ENCODE measurements at places on chromosomes 5 and 9.

GRCh38 chr9:74696520-74696919, 191.2 kb downstream of the TRPM6 start:
- H3K27me3 ChIP-seq = no peaks in the 10 kb centered on the region
- H3K4me3 ChIP-seq = no peak overlapping the region
- H3K4me1 ChIP-seq = no peaks in the 10 kb centered on the region
- no peaks in the 10 kb centered on the region for H3K36me3 ChIP-seq
- DNase-seq = no peak

DNA sequence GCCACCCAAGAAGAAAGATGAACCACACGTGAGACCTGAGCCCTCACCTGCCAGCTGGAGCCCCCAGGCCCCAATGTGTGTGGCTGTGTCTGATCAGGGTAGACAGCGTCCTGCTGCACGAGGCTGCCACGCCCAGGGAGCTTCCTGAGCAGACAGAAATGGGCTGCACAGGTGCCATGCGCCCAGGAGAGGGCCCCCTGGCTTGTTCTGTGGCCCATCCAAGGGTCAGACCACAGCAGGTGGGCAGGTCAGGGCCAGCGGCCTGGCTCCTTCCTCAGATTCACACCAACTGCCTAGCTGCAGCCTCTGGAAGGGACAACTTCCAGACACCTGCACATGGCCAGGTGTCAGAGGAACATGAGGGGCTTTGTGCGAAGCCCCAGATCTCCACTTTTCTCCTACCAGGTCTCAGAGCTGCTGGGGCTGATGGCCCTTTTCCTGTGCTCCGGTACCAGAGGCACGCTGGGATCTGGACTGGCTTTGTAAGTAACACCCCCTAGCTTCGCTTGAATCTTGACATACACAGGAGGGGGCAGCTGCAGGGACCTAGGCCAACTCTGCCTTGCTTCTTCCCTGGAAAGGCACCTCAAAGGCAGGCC, 10.8 kb downstream of the SARDH start:
- H3K4me1 ChIP-seq = no peaks in the 10 kb centered on the region
- DNase-seq = no peak
- no peak overlapping the region for H3K4me3 ChIP-seq
- peaks cover 18% of the 10 kb centered on the region for H3K27me3 ChIP-seq
- H3K36me3 ChIP-seq = no peaks in the 10 kb centered on the region

DNA sequence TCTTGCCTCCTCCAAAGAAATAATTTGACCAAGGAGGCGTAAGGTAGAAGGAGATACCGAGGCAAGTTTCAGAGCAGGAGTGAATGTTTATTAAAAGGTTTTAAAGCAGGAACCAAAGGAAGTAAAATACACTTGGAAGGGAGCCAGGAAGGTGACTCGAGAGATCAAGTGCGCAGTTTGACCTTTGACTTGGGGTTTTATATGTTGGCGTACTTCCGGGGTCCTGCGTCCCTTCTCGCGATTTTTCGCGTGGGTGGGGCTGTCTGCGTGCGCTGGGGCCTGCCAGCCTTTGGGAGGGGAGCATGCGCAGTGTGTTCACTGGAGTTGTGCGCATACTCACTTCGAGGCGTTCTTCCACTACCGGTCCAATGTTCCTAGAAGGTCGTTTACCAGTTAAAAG, 166.0 kb upstream of the IRX2 start:
- no peaks in the 10 kb centered on the region for H3K27me3 ChIP-seq
- no peaks in the 10 kb centered on the region for H3K4me1 ChIP-seq
- H3K27ac ChIP-seq = no peak overlapping the region
- H3K4me3 ChIP-seq = no peak overlapping the region
- peaks cover 9% of the 10 kb centered on the region for H3K36me3 ChIP-seq

DNA sequence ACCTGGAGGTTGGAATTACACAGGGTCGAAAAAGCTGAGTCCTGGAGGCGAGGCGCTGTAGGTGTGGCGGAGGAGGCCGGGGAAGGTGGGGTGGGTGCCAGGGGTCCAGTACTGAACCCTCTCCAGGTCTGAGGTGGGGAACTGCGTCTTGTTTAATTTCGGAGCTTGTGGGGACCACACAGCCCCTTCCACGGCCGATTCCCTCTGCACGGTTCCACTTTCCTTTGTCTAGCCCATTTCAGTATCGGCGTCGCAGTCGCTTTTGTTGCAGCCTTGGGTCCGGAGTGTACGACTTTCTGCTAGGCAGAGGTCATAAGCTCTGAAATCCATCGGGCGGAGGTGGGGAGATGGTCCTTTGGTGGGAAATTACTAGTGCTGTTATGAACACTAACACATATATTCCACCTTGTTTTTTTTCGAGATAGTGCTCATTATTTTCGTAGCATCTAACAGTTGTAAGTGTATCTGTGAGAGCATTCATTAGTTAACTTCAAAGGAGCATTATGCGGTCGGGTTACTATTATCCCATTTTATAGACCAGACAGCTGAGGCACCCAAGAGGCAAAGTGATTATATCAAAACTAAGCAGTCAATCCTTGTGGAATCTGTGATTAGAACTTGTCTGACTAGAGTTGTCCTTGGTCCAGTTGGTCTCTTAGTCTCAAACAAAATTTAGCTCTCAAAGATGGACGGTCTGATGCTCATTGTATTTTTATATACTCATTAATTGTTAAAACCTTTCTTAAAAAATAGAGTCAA, 737 bp downstream of the RNF180 start:
- H3K36me3 ChIP-seq = peaks cover 4% of the 10 kb centered on the region
- no peaks in the 10 kb centered on the region for H3K4me1 ChIP-seq
- H3K27me3 ChIP-seq = peaks cover 1% of the 10 kb centered on the region

GRCh38 chr5:106393276-106393675, 1277.5 kb downstream of the EFNA5 start:
- H3K27me3 ChIP-seq = no peaks in the 10 kb centered on the region
- no peaks in the 10 kb centered on the region for H3K4me1 ChIP-seq
- no peak overlapping the region for H3K4me3 ChIP-seq
- no peak overlapping the region for H3K27ac ChIP-seq

GRCh38 chr9:1707291-1707690, 307.9 kb upstream of the SMARCA2 start:
- no peak for DNase-seq
- no peak overlapping the region for H3K4me3 ChIP-seq
- no peaks in the 10 kb centered on the region for H3K36me3 ChIP-seq
- H3K4me1 ChIP-seq = no peaks in the 10 kb centered on the region
- H3K27me3 ChIP-seq = no peaks in the 10 kb centered on the region

- H3K27me3 ChIP-seq = peaks cover 3% of the 10 kb centered on the region
- H3K4me3 ChIP-seq = no peak overlapping the region
- H3K36me3 ChIP-seq = no peaks in the 10 kb centered on the region
- no peak for DNase-seq
- no peak overlapping the region for H3K27ac ChIP-seq
Observed at GRCh38 chr5:97452646-97453045, 269.6 kb upstream of the RIOK2 start.

- no peak overlapping the region for H3K27ac ChIP-seq
- peaks cover 9% of the 10 kb centered on the region for H3K27me3 ChIP-seq
- peaks cover 9% of the 10 kb centered on the region for H3K4me1 ChIP-seq
Observed at GRCh38 chr9:86940774-86941173, 6.5 kb downstream of the GAS1 start.

- no peaks in the 10 kb centered on the region for H3K27me3 ChIP-seq
- no peak overlapping the region for H3K27ac ChIP-seq
- H3K4me1 ChIP-seq = no peaks in the 10 kb centered on the region
- no peaks in the 10 kb centered on the region for H3K36me3 ChIP-seq
Observed at GRCh38 chr5:44568519-44568918, 179.3 kb upstream of the FGF10 start.

DNA sequence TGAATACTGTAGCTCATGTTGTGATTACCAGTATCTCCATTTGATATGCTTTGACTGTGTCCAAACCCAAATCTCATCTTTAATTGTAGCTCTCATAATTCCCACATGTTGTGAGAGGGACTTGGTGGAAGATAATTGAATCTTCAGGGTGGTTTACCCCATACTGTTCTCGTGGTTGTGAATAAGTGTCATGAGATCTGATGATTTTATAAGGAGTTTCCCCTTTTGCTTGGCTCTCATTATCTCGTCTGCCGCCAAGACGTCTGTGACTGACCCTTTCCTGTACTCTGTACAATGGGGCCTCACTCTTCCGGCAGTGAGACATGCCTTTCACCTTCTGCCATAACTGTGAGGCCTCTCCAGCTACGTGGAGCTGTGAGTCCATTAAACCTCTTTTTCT, 59.3 kb downstream of the TRIO start:
- no peak for DNase-seq
- peaks cover 95% of the 10 kb centered on the region for H3K4me1 ChIP-seq
- peaks cover 52% of the 10 kb centered on the region for H3K36me3 ChIP-seq
- H3K27ac ChIP-seq = peak overlapping the region; percentile 92

- H3K4me3 ChIP-seq = no peak overlapping the region
- H3K27me3 ChIP-seq = peaks cover 67% of the 10 kb centered on the region
- no peak for DNase-seq
- H3K4me1 ChIP-seq = no peaks in the 10 kb centered on the region
Observed at GRCh38 chr9:131824155-131824594, 84.3 kb upstream of the RAPGEF1 start.

DNA sequence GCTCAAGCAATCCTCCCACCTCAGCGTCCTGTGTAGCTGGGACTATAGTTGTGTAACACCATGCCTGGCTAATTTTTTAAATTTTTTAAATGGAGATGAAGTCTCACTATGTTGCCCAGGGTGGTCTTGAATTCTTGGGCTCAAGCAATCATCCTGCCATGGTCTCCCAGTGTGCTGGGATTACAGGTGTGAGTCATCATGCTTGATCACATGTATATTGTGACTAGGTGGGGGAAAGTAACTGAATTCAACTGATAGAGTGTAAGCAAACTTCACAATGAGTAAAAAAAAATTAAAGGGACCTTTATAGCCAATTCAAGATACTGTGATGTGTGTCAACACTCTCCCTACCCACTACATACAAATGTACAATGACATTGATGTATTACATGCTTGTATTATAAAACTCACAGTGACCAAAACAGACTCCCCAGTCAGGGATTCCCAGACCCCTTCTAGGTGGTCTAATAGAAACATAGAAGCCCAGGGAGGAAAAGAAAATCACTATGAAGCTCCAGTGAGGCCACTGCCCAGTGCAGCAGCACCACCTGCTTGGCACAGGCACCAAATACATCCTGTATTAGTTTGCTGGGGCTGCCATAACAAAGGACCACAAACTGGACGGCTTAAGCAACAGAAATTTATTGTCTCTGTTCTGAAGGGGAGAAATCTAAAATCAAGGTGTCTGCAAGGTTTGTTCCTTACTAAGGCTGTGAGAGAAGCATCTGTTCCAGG, 8.8 kb downstream of the PLGRKT start:
- H3K4me1 ChIP-seq = peaks cover 18% of the 10 kb centered on the region
- no peak overlapping the region for H3K4me3 ChIP-seq
- DNase-seq = no peak

GRCh38 chr5:96720408-96720807, 58.2 kb downstream of the CAST start:
- peaks cover 49% of the 10 kb centered on the region for H3K4me1 ChIP-seq
- no peak overlapping the region for H3K4me3 ChIP-seq
- H3K36me3 ChIP-seq = peaks cover 17% of the 10 kb centered on the region

DNA sequence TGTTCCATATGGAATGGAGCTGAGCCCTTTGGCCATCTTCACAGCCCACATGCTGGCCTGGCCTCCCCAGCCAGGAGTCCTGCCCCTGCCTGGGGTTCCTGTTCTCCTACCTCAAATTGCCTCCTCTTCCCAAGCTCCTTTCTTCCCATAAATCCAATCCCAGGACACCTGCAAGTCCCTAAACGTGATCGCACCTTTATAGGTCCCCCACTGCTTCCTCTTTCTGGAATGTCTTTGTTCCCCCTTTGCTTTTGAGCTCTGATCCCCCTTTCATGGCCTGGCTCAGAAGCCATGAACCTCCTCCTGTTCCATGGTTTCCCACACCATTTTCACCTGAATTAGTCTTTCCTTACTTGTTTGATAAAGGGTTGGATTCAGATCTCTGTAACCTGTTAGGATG, 68.5 kb downstream of the TRPC7 start:
- H3K27ac ChIP-seq = no peak overlapping the region
- no peaks in the 10 kb centered on the region for H3K36me3 ChIP-seq
- H3K27me3 ChIP-seq = peaks cover 16% of the 10 kb centered on the region
- peaks cover 11% of the 10 kb centered on the region for H3K4me1 ChIP-seq
- H3K4me3 ChIP-seq = no peak overlapping the region

GRCh38 chr5:85931220-85931619, 686.5 kb upstream of the COX7C start:
- H3K4me3 ChIP-seq = no peak overlapping the region
- no peak overlapping the region for H3K27ac ChIP-seq
- no peak for DNase-seq
- H3K4me1 ChIP-seq = no peaks in the 10 kb centered on the region
- no peaks in the 10 kb centered on the region for H3K36me3 ChIP-seq
- no peaks in the 10 kb centered on the region for H3K27me3 ChIP-seq

DNA sequence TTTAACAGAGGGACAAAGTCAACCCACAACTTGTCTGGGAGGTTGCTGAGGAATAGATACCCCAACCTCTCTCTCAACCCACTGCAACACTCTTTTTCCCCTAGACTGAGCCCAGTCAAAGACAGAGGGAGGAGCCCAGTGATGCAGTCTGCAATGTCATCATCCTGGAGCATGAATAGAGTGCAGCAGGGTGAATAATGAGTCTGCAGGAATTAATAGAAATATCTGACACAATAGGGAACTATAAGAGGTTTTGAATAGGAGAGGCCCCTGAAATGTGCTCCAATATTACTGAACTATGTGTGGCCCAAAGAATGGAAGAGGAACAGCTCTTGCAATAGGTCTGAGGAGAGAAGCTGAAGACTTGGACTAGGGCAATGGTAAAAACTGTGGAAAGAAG, 59.1 kb downstream of the PDCD1LG2 start:
- DNase-seq = no peak
- H3K36me3 ChIP-seq = peaks cover 42% of the 10 kb centered on the region
- H3K27ac ChIP-seq = peak overlapping the region; percentile 2
- H3K4me1 ChIP-seq = peaks cover 32% of the 10 kb centered on the region

- peaks cover 17% of the 10 kb centered on the region for H3K27me3 ChIP-seq
- peaks cover 4% of the 10 kb centered on the region for H3K4me1 ChIP-seq
- no peaks in the 10 kb centered on the region for H3K36me3 ChIP-seq
Observed at GRCh38 chr5:176548967-176549444, at the start of gene CDHR2. Gene CDHR2, plus strand, starts transcription at chr5:176549342. Its CDS starts 16,011 bp downstream, at chr5:176565353.

GRCh38 chr9:128339761-128340690, at the start of gene SLC27A4:
Gene SLC27A4, plus strand, starts transcription at chr9:128340527. Its CDS starts 2,606 bp downstream, at chr9:128343133.
- H3K27me3 ChIP-seq = no peaks in the 10 kb centered on the region
- peak; percentile 72 for DNase-seq
- no peaks in the 10 kb centered on the region for H3K36me3 ChIP-seq
- peak within 1 kb of the TSS; percentile 72 for H3K27ac ChIP-seq
- H3K4me3 ChIP-seq = peak within 1 kb of the TSS; percentile 89

- no peak for DNase-seq
- H3K36me3 ChIP-seq = no peaks in the 10 kb centered on the region
- H3K27me3 ChIP-seq = peaks cover 3% of the 10 kb centered on the region
- no peak overlapping the region for H3K27ac ChIP-seq
- H3K4me3 ChIP-seq = no peak overlapping the region
Observed at GRCh38 chr9:107407675-107408074, 81.9 kb downstream of the KLF4 start.

- no peak within 1 kb of the TSS for H3K4me3 ChIP-seq
- peaks cover 5% of the 10 kb centered on the region for H3K36me3 ChIP-seq
- 0 out of 2 replicates have a peak, but pooled peaks cover 1% of the 10 kb centered on the region for H3K27me3 ChIP-seq
Observed at GRCh38 chr5:128965011-128965637, at the start of gene SLC27A6. Gene SLC27A6, plus strand, starts transcription at chr5:128965488. Its CDS starts 650 bp downstream, at chr5:128966138.

- peaks cover 3% of the 10 kb centered on the region for H3K27me3 ChIP-seq
- no peak for DNase-seq
- peaks cover 10% of the 10 kb centered on the region for H3K4me1 ChIP-seq
- H3K36me3 ChIP-seq = peaks cover 11% of the 10 kb centered on the region
- no peak overlapping the region for H3K27ac ChIP-seq
- H3K4me3 ChIP-seq = no peak overlapping the region
Observed at GRCh38 chr5:179256328-179257175, 88.7 kb downstream of the ADAMTS2 start.

Data from HFFc6 (cell line).